ENCODE measurements at places on chromosomes 11 and 22.

DNA sequence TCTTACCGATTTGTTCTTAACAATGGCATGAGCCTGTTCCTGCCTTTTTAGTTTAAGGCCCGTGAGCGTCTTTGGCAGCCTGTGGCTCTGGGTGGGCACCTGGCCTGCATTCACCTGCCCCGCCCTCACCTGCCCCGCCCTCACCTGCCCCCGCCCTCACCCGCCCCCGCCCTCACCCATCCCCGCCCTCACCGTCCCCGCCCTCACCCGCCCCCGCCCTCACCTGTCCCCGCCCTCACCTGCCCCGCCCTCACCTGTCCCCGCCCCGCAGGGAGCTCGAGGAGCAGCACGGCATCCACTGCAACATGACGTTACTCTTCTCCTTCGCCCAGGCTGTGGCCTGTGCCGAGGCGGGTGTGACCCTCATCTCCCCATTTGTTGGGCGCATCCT, 14.2 kb downstream of the GATD1 start:
- DNase-seq = no peak

DNA sequence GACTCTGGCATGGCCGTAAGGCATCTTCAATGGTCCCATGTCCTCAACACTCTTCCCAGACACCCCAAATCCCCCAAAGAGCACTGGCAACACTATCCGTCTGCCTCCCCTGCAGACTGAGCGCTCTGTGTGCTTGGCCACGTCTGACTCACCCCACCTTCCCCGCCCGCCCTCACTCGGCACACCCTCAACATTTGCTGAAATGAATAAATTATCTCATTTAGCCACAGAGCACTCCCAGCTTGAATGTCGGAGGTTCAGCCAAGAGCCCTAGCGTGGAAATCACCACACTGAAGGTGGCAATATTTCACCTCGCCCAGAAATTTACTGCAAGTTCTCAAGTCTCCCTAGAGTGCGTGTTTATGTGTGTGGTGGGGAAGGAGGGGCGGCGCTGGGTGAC, 46.6 kb upstream of the TCF20 start:
- peak; percentile 72 for DNase-seq

GRCh38 chr22:29215012-29215860, 9.5 kb downstream of the EMID1 start:
- DNase-seq = no peak

DNA sequence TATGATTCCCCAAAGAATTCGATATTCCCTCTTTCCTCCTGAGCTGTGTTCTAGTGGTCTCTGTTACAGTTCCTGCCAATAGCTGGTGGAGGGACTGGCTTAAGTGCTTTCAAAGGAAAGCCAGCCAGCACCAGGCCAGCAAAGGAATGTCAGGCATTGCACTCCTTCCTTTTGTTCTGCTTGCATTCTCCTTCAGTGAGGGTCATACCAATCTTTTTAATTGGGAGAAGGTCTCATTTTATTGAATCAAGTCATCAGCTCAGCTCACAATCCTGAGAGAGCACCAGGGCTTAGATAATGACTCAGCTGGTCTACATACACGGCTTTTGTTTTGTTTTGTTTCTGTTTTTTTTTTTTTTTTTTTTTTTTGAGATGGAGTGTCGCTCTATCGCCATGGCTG, 222.9 kb downstream of the NAV2 start:
- DNase-seq = no peak

DNA sequence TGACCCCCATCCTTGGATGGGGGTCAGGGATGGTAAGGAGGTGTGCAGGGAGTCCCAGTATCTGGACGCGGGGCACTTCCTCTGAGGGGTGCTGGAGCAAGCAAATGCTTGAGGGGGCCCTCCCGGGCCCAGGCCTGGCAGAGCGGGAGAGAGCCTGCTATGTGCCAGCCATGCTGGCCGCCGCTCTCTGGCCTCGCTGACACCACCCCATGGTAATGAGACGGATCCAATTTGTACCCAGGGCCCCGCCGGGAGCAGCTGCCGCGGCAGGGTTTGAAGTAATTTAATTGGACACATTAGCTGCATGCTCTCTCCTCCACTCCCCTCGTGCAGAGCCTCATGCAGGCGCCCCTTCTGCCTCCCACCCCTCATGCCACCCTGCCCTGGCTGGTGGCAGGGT, 6.3 kb downstream of the SYT7 start:
- DNase-seq = no peak

DNA sequence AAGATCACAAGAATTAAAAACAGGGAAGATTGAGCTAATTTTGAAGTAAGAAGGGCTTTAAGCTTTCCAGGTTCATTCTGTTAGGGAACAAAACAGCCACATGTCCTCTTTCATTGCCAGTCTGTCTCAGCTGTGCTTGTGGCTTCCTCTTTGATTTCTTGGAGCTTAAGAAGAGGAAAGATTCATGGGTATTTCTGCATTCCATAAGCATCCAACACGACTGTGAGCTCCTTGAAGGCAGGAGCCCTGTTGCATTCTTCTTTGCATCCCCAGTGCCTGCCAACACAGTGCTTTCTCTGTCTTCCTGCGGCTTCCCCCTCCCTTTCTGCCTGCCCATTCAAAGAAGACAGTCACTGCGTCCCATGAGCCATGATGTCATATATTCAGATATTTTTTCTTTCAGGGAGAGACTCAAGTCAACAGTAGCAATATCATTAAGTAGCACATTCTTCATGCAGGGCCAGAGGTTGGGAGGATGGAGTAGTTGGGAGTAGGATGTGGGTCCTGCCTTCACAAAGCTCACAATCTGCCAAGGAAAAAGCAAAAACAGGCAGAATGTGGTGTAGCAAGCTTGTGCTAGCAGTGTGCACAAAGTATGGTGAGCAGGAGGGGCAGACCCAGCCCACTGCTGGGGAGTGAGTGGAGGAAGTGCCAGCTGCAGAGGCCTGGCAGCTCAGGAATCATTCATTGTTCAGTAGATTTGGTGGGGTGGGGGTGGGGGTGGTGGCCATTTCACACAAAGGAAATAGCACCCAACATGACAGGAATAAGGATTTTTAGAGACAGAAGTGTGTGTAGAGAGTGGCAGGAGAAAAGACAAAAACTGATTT, 162.1 kb upstream of the RASSF10 start:
- no peak for DNase-seq
